ENCODE measurements at places on chromosomes 7 and 10. TPM values are rescaled to one million over a fixed set of nuclear protein-coding genes. Genes with fewer than 3 reads are reported as not detected.

The FAM25A gene
- not detected for total RNA-seq

The STOX1 gene
- 0.73 TPM for total RNA-seq

The NKX2-3 gene
- 0.05 TPM for total RNA-seq

The VWA2 gene
- 0.03 TPM for total RNA-seq

The GOLGA7B gene
- total RNA-seq = 3.4 TPM

The GNGT1 gene
- total RNA-seq = not detected

The HPSE2 gene
- not detected for total RNA-seq

The GPR37 gene
- total RNA-seq = 0.73 TPM

The GIMAP8 gene
- not detected for total RNA-seq

The ITIH5 gene
- total RNA-seq = 0.05 TPM

The ZNF467 gene
- 1.1 TPM for total RNA-seq

The VCL gene
- total RNA-seq = 251 TPM

The PLXDC2 gene
- 0.03 TPM for total RNA-seq

The TMEM213 gene
- not detected for total RNA-seq

The HMX3 gene
- 0.08 TPM for total RNA-seq

The SSC4D gene
- total RNA-seq = 1.3 TPM

The CALHM2 gene
- total RNA-seq = 4.7 TPM

The CADPS2 gene
- 0.03 TPM for total RNA-seq

The TBXAS1 gene
- 15.6 TPM for total RNA-seq

The SPDYE2B gene
- total RNA-seq = not detected

The NPTX2 gene
- total RNA-seq = 0.12 TPM

The PLCE1 gene
- total RNA-seq = 8.8 TPM

The TWIST1 gene
- total RNA-seq = 3.3 TPM

The FAM237B gene
- 0.10 TPM for total RNA-seq

The ABHD11 gene
- 25.9 TPM for total RNA-seq

The PRTFDC1 gene
- total RNA-seq = 15.3 TPM

The PPP1R17 gene
- total RNA-seq = not detected

The OR9A2 gene
- total RNA-seq = not detected

The TAF3 gene
- total RNA-seq = 7.1 TPM

The AKR1C1 gene
- total RNA-seq = 467 TPM

The CABCOCO1 gene
- 0.46 TPM for total RNA-seq
